ENCODE measurements at places on chromosomes 7 and 10. TPM values are rescaled to one million over a fixed set of nuclear protein-coding genes. Genes with fewer than 3 reads are reported as not detected.

DNA sequence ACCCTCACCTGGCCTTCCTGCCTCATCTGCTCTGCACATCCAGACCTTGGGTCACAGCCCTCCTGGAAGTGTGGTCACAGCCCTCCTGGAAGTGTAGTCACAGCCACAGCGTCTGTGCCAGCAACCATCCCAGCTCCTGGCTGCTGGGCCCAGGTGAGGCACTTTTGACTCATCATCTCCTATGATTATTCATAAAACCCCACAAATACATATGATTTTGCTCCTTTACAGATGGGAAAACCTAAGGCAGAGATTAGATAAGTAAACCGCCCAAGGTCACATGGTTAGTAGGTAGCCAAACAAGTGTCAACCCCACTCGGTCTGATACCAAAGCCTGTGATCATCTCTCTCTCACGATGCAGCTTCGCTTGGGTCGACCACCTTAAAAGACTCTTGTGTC is 94.3 kb downstream of the PRLHR start:
- no peaks in the 10 kb centered on the region for H3K36me3 ChIP-seq
- H3K4me3 ChIP-seq: no peak overlapping the region
- no peaks in the 10 kb centered on the region for H3K4me1 ChIP-seq
- no peak for ATAC-seq
- no peak overlapping the region for H3K27ac ChIP-seq
- H3K27me3 ChIP-seq: peaks cover 36% of the 10 kb centered on the region

GPR146 gene
- 15.4 TPM for total RNA-seq

TRIM73 gene
- total RNA-seq: not detected

CYP2C8 gene
- not detected for total RNA-seq

GPR22 gene
- total RNA-seq: not detected

CYP3A4 gene
- total RNA-seq: not detected

UNCX gene
- total RNA-seq: not detected

BET1 gene
- 13.4 TPM for total RNA-seq

DNA sequence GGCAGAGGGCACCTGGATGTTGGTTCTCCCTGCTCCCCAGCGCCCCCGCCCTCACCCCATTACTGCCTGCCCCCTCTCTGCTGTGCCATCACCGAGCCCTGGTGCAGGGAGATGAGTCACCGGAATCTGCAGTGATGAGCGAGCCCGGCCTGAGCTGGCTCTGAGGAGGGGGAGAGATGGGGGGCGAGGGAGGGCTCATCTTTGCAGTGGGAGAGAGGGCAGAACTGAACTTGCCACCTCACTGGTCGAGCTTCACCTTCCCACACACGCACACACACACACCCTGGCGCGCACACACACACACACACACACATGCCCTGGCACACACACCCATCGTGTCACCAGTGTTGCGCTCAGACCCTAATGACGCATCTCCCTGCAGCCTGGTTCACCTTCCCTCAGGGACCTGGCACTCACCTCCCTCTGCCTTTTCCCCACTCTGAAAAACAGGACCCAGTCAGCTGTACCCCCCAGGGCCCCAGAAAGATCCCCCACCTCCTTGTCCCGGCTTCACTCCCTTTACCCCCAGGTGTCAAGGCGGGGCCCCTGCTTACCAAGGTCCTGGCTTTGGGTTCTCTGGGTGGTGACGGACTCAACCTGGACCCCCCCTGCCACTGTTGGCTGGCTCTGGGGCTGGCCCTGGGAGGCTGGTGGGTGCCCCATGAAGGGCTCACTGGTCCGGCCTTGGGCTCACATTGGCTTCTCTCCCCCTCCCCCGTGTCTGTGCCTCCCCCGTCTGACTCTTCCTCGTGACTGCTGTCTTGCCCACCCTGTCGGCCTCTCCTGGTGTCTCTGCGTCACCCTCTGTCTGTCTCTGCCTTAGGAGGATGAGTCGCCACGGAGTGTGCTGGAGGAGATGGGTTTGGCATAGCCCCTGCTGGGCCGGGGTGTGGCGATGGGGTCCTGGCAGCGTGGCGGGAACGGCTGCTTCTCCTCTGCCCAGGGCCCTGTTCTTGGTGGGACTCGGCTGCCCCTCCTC is 5.4 kb downstream of the VGF start:
- peaks cover 65% of the 10 kb centered on the region for H3K27me3 ChIP-seq
- H3K27ac ChIP-seq: no peak overlapping the region
- peaks cover 28% of the 10 kb centered on the region for H3K4me1 ChIP-seq
- no peaks in the 10 kb centered on the region for H3K36me3 ChIP-seq
- H3K4me3 ChIP-seq: no peak overlapping the region

DNA sequence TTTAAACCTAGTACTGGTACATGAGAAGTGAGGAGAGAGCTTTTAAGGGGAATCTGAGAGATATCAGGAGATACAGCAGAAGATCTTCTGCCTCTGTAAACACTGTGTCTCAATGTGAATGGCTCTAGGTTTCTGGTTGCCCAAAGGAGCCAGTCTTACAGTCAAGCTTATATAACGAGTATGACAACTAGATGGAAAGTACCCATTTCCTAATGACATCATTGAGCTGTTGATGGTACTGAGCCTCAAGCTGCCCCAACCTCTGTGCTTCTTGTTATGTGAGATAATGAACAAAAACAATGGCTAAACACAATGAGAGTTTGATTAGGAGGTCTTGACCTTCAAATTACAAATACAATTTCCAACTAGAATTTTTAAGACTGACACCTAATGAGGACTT is 451.5 kb downstream of the SORCS1 start:
- H3K27me3 ChIP-seq: peaks cover 4% of the 10 kb centered on the region
- H3K4me3 ChIP-seq: no peak overlapping the region
- ATAC-seq: no peak
- no peaks in the 10 kb centered on the region for H3K4me1 ChIP-seq

DNA sequence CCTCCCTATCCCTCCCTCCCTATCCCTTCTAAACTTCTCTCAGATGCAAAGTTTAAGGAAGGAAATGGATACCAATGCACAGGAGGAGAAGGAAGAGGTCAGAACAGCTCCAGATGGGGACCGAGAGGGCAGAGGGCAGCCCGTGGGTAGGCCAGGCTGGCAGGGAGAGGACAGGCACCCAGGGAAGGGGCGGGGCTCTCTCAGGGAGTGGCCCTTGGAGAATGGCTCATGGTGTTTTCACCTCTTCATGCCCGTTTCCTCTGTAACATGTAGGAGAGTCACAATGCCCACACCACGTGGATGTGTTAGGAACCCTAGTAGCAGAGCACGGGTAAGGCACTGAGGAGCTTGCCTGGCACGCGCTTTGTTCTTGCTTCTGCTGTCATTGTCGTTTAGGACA is 264.5 kb downstream of the CELF2 start:
- peak; percentile 31 for ATAC-seq
- H3K36me3 ChIP-seq: peaks cover 75% of the 10 kb centered on the region
- H3K4me1 ChIP-seq: no peaks in the 10 kb centered on the region

- ATAC-seq: no peak
- no peaks in the 10 kb centered on the region for H3K27me3 ChIP-seq
- H3K4me3 ChIP-seq: no peak overlapping the region
- peaks cover 70% of the 10 kb centered on the region for H3K36me3 ChIP-seq
- no peaks in the 10 kb centered on the region for H3K4me1 ChIP-seq
Observed at GRCh38 chr7:74066626-74067025, 17.0 kb upstream of the LIMK1 start.

DNA sequence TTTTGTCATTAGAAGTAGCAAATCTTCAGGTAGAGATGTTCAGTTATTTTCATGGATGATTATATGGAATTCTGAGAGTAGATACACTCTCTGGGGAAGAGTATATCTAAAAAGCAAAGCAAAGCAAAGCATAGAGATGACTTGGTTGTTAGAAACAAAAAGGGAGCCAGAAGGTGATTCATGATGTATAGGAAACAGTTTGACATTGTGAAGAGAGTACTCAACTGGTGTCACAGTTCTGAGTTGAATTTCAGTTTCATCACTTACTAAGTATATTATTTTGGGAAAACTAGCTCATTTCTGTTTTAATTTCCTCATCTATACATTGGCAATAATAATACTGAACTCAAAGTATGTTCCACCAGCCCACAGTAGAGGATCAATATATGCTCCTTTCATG is 86.8 kb downstream of the SEMA3C start:
- no peaks in the 10 kb centered on the region for H3K27me3 ChIP-seq
- peaks cover 19% of the 10 kb centered on the region for H3K4me1 ChIP-seq
- H3K4me3 ChIP-seq: no peak overlapping the region
- H3K27ac ChIP-seq: no peak overlapping the region

ADAM8 gene
- total RNA-seq: 2.0 TPM

FXYD4 gene
- not detected for total RNA-seq

STN1 gene
- total RNA-seq: 31.6 TPM

DNA sequence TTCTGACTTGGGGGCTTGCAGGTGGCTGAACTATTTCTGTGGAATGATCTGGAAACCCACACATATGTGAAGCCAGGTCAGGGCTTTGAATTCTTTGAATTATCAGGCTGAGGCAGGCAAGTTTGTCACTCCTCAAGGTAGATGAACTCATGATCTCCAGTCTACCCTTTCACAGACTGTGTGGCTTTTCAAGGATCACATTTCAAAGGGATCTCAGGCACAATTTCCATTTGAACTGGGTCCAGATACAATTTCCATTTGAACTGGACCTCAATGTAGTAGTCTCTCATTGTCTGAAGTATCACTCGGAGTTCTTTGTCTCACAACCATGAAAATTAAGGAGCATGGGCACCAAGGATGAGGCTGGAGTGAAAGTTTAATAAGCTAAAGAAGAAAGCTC is 25.7 kb upstream of the EIF4H start:
- H3K27ac ChIP-seq: no peak overlapping the region
- H3K4me1 ChIP-seq: no peaks in the 10 kb centered on the region
- no peaks in the 10 kb centered on the region for H3K36me3 ChIP-seq
- no peak overlapping the region for H3K4me3 ChIP-seq

GRCh38 chr7:38310591-38311101 is 37.2 kb upstream of the TARP start:
- no peak overlapping the region for H3K27ac ChIP-seq
- no peaks in the 10 kb centered on the region for H3K36me3 ChIP-seq
- peaks cover 18% of the 10 kb centered on the region for H3K4me1 ChIP-seq
- H3K4me3 ChIP-seq: no peak overlapping the region

DNA sequence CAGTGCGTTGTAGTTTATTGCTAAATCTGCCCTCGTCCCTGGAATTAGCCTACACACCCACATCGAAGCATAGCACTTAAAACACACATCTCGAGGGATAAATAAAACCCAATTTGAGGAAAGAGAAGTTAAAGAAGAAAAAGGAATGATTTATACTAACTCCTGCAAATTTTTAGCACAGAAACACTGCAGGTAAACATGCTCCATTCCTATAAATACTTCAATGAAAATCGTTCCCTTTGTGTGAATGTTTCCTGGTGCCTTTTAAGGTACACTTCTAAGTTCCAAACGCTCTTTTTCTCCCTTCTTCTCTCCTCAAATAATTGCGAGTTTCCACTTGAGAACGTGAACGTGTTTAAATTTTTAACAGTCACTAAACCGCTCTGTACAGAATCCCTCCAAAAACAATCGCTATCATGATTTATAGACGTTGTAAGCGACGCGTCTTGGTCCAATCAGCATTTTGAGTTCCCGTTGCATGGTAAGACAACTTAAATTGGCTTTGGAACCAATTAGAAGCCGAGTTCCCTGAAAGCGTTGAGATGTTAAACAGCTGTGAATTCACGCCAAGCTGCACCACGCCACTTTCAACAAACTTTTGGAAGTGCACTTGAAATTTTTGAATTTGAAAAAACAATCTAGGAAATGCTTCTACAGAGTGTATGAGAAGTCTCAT is 12.5 kb upstream of the EBLN1 start:
- H3K4me1 ChIP-seq: no peaks in the 10 kb centered on the region
- H3K36me3 ChIP-seq: no peaks in the 10 kb centered on the region
- H3K4me3 ChIP-seq: peak overlapping the region; percentile 93
- H3K27ac ChIP-seq: peak overlapping the region; percentile 96
- ATAC-seq: no peak
